Skeletal muscle cell (primary cell): ENCODE measurements at places on chromosomes 4 and X.

DNA sequence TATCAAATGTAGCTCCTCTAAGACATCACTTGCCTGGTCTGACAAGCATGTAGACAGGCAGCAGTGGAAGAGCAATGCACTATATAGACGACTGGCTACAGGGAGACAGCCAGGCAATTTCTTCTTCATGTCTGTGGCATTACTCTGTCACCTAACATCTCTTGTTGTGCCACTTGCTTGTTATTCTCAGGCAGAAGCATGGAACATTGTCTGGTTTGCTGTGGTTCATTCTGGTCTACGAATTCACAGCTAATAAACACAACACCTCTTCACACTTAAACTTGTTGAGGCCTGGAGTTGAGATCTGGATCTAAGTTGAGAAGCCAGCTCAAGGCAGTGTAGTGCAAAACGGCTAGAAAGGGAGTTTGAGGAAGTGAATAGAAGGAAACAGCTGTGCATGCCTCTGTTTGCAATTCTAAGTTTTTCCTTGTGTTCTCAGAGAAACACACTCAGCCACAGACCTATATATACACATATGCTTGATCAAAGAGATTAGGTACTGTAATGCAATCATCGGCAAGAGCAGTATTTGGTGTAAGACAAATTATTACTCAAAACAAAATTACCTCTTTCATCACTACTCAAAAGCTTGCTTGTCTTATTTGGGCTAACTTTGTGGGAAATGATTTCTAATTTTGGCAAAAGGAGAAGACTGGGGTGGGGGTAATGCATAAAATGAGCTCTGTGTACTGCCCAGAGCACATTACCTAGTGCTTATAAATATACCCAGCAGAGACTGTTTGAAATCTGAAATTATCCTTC lies 243.8 kb downstream of the PPP3CA start:
- DNase-seq = no peak

- peak; percentile 51 for DNase-seq
These were observed 49.0 kb downstream of the SYTL5 start for GRCh38 chrX:38055170-38055847.

DNA sequence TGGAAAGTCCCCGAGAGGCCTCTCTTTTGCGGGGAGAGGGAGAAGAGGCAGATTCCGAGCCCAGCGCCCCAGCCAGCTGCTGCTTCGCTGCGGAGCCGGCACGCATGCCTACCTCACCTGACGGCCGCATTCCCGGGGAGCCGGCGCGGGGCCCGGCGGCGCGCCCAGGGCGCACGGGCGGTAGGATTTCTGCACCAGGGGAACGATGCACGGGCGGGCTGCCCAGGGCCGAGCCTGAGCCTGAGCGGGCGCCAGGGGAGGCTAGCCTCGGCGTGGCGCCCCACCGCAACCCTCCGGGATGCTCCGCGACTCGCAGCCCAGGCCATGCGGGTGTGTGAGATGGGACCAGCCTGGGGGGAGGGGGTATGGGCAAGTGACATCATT lies 81.3 kb upstream of the SCML1 start:
- no peak for DNase-seq

DNA sequence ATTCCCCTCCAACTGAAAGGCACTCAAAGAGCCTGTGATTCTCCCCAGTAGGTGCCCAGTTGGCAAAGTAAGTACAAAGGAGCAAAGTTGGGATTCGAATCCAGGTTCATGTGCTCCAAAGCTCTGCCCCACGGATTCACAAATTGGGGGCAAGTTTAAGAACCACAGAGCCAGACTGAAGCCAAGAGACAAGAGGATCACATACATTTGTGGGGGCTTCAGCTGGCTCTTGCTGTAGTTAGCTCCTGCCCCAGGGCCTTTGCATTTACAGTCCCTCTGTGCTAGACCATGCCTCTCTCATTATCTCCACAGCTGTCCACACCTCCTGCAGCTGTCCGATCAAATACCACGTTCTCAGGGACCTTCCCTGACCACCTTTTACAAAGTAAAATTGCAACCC lies 18.8 kb downstream of the PNMA6F start:
- no peak for DNase-seq

GRCh38 chr4:26574563-26574962 lies 9.3 kb upstream of the TBC1D19 start:
- DNase-seq = no peak

DNA sequence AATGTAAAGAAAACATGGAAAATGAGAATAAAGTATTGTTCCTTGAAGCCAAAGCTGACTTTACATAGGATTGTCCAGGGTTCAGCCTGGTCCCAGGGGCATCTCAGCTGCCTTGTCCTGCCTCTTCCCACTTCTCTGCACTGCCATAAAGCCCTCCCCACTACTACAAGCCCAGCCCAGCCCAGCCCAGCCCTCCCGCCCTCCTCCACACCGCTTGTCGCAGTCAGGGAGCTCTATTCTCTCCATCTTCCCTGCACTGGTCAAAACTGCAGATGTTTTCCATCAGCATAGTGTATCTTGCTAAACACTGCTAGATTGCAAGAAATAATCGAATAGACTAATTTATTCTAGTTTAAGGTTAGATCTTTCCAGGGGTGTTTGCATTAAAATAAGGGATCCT lies 100.3 kb downstream of the TENM3 start:
- no peak for DNase-seq

DNA sequence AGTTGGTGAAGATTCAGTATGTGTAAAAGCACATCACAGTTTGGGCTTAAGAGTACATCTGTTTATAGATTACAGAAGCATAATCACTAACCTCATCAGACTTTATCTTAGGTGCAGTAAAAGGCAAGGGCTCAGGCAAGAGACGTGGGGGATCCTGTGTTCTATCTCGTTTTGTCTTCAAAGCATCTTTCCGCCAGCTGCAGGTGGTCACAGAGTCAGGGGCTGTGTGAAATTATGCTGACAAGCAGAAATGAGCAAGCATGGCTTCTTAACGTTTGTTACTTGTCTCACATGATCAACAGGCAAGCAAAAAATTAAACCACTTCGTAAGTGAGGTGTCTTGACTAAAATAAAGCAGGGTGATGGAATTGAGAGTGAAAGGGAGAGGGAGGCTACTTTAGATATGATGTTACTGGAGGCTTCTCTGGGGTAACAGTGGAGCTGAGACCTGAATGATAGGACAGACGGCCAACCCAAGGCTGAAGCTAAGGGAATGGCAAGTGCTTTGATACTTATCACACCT lies 1.4 kb upstream of the TEC start:
- DNase-seq = no peak
